Pons (tissue), 1 donor: ENCODE measurements at places on chromosomes 13 and 19.
A peak's percentile ranks its signal among the peaks of the same experiment; 100 is the strongest.

DNA sequence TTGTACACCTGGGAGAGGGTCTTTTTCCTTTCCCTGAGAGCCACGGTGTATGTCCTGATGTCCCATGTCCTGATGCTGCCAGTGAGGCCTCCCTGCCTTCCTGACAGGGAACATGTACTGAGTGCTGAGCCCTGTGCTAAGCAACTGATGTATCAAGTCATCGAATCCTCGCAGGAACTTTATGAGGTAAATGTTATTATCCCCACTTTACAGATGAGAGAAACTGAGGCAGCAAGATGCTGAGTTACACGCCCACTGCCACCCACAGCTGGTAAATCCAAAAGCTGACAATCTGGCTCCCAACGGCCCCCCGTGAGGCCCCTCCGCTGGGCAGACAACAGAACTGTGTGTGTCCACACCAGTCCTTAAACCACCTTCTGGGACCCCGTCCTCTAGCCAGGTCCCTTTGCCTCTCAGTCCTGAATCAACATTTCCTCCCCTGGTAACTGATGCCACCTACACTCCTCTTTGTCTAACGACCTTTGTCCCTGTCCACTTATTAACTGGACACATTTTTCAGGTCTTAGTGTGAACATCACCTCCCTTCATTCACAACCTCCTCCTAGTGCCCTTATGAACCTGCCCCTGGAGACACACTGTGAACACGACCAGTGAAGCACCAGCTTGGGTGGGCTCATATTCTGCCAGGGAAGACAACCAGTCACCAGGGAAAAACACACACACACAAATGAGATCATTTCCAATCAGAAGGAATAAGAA is 5.4 kb upstream of the VSIG10L start:
- no peak for DNase-seq

- no peak for DNase-seq
Measured at GRCh38 chr13:42602906-42603305, 29.0 kb downstream of the TNFSF11 start.

GRCh38 chr19:57263244-57263741 is 17.0 kb upstream of the ZNF460 start:
- no peak for DNase-seq

- DNase-seq, result peak; percentile 92
Measured at GRCh38 chr19:20279516-20279915, 112.5 kb downstream of the ZNF486 start.

GRCh38 chr13:71618159-71618558 is 248.8 kb downstream of the DACH1 start:
- no peak for DNase-seq

- peak; percentile 76 for DNase-seq
Measured at GRCh38 chr13:114128624-114129522, 3.5 kb downstream of the RASA3 start.

DNA sequence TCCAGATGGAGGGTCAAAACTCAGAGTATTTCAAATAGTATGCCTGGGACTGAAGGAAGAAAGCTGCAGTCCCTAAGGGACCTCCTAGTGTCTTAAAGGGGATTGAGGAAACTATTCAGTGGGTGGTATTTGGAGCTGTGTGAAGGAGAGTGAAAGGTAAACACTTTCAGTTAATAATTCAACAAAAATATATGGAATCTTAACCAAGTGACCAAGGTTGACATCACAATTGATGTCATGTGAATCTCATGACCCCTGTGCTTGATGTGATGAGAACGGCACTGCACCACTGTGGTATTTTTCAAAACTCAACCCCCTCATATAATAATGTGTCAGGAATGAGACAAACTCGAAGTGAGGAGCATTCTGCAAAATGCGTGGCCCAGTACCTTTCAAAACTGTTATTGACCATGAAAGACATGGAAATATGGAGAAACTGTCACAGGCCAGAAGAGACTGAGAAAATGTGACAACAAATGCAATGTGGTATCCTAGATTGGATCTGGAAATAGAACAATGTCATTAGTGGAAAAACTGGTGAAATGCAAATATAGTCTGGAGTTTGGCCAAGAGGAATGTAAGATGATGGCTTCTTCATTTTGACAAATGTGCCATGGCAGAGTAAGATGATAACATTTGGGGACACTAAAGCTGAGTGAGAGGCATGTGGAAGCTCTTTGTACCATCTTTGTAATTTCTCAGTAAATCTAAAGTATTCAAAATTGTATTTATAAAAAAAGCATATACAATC is 553.9 kb downstream of the RFC3 start:
- DNase-seq, result no peak

GRCh38 chr13:21055511-21056045 is 5.8 kb downstream of the LATS2 start:
- no peak for DNase-seq

- no peak for DNase-seq
Measured at GRCh38 chr13:74280795-74281490, 146.7 kb upstream of the KLF12 start.

- DNase-seq, result no peak
Measured at GRCh38 chr13:69912630-69913029, 195.0 kb upstream of the ATXN8OS start.

DNA sequence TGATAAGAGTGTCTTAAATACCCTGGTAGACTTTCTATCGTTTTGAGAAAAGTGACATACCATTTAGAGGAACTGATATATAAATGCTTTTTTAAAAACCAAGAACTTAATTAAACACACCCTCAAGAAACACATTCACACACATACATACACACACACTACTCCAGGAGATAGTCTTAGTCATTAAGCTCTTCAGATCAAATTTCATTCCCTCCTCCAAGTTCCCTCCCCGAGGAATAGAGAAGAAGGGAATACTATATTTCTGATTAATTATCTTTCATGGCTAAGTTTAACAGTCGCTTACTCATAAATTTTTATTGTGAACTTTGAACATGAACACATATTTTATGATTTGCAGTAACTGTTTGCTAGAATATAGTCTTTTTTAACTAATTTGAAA is 1109.5 kb downstream of the SLITRK1 start:
- no peak for DNase-seq

DNA sequence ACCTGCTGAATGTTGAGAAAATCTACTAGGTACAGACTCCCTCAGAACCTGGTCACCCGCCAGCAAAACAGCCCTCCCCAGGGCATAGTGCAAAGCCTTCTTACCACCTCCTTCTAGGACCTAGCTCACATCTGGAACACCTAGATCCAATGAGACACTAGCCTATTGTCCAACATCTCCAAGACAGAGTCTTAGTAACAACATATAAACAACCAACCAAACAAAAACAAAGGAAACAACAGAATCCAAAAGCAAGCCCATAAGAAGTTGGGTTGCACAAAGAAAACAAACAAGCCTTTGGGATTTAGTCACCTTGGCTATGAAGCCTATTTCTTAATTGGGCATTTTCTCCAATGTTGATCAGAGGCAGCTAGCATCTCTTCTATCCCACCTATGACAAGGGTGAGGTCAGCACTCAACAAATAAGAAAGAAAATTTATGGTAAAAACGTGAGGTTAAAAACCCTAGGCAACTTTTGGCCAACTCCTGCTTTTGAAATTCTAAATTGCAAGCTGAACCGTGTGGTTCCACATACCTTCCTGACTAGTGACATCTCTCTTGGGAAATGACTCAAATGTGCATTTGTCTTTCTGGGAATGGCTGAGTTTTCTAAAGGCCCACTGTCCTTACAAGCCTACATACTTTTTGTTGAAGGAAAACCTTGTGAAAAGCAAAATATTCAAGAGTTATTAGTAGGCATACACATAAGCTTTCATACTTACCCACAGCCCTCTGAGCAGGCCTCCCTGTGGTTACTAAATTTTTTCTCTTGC is 66.7 kb downstream of the FAM216B start:
- no peak for DNase-seq

DNA sequence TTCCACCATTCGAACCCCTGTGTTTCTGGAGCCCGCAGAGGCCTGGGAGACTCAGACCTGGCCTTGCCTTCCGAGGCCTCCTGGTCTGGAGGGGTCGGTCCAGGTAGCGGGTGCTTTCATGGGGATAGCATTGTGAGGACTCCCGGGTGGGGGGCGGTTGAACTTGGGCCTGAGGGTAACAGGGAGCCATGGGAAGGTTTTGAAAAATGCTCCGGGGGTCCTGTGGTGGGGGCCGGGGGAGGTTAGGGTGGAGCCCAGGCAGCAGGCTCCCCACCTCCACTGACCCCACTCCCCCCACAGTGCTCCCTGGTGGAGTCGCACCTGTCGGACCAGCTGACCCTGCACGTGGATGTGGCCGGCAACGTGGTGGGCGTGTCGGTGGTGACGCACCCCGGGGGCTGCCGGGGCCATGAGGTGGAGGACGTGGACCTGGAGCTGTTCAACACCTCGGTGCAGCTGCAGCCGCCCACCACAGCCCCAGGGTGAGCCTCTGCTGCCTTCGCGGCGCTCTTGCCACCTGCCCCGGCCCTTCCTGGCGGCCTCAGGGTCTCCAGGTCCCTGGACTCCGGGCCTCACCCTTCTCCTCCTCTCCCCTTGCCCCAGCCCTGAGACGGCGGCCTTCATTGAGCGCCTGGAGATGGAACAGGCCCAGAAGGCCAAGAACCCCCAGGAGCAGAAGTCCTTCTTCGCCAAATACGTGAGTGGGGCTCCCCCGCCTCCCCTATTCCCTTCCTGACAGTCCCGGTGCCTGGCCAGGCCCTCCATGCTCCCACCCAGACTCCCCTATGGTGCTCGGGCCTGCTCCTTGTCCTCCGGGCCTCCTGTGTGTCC is 3.8 kb upstream of the GARIN5A start:
- DNase-seq, result no peak

DNA sequence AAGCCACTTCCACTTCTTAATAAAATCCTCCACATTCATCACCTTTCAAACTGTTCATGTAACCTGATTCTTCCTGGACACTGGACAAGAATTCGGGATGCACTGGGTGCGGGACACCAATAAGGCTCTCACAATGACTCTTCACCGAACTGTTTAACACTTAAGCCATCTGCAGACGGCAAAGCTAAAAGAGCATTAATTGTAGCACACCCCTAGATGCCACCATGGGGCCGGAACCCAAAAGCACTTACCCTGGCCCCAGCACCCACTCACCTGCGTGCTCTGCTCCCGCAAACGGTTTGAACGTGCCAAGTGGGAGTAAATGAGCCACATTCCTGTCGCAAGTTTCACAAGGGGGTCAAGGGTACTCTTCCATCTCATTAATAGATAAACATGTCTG is 254.3 kb upstream of the PRR20A start:
- DNase-seq, result no peak

- no peak for DNase-seq
Measured at GRCh38 chr13:45506811-45507210, 42.1 kb downstream of the COG3 start.

DNA sequence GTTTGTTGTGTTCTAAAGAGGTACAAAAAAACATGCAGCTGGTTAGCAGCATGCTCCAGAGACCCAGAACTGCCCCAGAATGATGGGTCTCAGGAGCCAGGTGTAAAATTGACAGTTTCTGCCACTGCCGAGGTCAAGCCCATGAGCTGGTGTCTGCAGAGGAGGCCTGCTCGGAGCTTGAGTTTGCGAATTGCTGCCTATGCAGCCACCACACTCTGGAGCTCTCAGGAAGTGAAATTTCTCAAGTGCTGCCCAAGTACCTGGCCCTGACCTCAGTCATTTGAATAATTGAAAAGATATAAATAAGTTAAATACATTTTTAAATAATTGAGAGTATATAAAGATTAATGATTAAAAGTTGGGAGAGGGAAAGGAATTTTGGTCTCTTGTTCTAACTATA is 66.4 kb downstream of the ZAR1L start:
- DNase-seq, result no peak

DNA sequence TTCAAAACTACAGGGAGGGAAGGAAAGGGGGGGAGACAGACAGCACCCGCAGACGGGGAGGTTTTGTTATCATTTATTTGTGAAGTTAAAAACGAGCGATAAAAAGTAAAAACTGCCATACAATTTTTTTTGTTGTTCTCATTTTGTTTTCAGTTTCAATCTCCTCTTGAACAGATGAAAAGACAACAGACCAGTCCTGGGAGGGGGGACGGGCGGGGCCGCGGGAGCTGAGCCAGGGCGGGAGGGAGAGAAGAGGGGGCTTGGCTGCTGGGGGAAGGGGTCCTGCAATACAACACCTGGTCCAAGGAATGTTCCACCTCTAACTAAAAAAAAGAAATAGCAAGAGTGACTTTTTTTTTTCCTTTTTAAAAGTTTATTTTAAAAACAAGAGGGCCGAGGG is 11.3 kb downstream of the KHSRP start:
- DNase-seq, result no peak

- DNase-seq, result peak; percentile 5
Measured at GRCh38 chr13:47258384-47258783, 361.5 kb upstream of the HTR2A start.

DNA sequence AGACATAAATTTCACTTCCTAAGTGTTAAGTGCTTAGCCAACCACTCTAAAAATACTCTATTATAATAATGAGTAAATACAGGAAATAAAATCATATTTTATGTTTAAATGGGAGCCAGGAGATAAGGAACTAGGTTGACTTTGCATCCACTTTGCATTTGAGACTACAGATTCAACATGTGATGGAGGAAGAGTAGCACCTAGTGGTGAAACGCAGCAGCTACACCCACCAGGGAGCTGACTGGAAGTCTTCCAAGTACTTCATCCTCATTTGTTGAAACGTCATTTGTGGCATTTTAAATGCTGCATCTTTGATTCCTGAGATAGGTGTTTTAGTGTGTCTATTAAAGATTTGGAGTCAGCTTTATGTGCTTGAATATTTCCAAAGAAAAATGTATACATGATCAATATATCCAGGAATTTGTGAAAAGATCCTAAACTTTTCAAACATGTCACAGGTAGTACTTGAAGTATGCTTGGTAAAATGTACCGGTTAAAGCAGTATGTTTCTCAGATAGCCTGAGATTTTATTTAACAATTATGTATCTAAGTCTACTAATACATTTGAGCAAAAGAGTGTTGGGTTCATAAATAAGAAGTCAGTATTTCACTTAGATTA is 17.4 kb upstream of the KCTD12 start:
- peak; percentile 82 for DNase-seq

DNA sequence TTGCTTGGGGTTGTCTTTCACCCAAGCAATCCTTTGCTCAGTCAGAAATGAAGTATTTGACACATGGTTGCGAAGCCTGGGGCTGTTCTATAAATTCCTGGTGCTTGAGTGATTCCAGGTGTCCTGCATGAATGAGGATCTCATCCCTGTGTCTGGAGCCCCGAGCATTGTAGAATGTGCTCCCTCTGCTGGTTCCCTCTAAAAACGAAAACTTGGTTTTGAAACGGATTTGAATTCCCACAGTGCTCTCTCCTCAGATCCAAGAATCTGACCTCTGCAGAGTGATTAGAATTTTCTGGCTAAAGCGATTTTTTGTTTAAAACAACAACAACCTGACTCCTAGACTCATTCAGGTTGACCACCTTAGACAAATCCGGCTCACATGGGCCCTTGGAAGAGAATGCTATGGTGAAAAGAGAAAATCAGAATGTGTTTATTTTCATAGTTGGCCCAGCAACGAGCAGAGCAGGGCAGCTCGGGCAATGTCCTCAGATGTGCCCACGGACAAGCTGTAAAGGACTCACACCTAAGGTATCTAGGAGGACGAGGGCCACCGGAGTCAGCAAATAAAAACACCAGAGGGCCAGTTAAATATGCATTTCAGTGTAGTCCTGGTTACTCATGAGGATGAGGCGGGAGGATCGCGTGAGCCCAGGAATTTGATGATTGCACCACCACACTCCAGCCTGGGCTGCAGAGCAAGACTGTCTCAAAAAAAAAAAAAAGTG is 8.7 kb upstream of the ATP12A start:
- DNase-seq, result peak; percentile 51
